Activated CD4-positive, alpha-beta T cell treated with anti-CD3 and anti-CD28 coated beads for 36 hours (primary cell): ENCODE measurements at places on chromosomes 3 and 15. TPM values are rescaled to one million over a fixed set of nuclear protein-coding genes. Genes with fewer than 3 reads are reported as not detected.
A peak's percentile ranks its signal among the peaks of the same experiment; 100 is the strongest.

Gene SLITRK3
- not detected for total RNA-seq

Gene PAK6
- 0.30 TPM for total RNA-seq

Gene GOLGA8S
- 0.11 TPM for total RNA-seq

Gene DHFR2
- 7.4 TPM for total RNA-seq

Gene CHRD
- 0.23 TPM for total RNA-seq

Gene OR5K2
- total RNA-seq: not detected

Gene CKMT1A
- total RNA-seq: 0.27 TPM

GRCh38 chr3:94305835-94306611, 243.2 kb downstream of the NSUN3 start:
- H3K4me1 ChIP-seq: no peaks in the 10 kb centered on the region
- H3K27me3 ChIP-seq: no peaks in the 10 kb centered on the region
- no peak overlapping the region for H3K27ac ChIP-seq
- no peak overlapping the region for H3K4me3 ChIP-seq
- H3K36me3 ChIP-seq: no peaks in the 10 kb centered on the region

DNA sequence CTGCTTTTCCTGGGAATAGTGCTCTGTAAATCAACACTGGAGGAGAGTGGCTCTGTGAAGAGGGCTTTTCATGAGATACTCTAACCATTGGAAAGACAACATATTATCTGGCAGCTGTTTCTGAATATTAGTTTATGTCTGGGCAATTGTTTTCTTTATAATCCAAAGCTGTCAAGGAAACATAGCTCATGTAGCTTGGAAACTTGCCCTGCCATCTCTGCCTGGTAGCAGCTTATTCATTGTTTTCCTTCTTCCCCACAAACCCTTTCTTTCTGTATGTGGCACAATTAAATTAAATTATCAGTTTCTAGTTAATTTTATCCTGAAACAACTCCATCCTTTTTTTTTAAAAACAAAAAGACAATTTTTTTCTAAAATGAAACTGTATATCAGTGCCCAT, 160.0 kb downstream of the EDEM1 start:
- peaks cover 11% of the 10 kb centered on the region for H3K27me3 ChIP-seq
- no peaks in the 10 kb centered on the region for H3K36me3 ChIP-seq
- no peak for DNase-seq
- no peak overlapping the region for H3K27ac ChIP-seq
- no peak overlapping the region for H3K4me3 ChIP-seq
- H3K4me1 ChIP-seq: no peaks in the 10 kb centered on the region

- no peak for DNase-seq
- H3K36me3 ChIP-seq: no peaks in the 10 kb centered on the region
- H3K4me1 ChIP-seq: no peaks in the 10 kb centered on the region
- H3K27me3 ChIP-seq: no peaks in the 10 kb centered on the region
Measured at GRCh38 chr15:42387603-42388002, 28.3 kb downstream of the CAPN3 start.

- H3K27me3 ChIP-seq: no peaks in the 10 kb centered on the region
- H3K27ac ChIP-seq: peak overlapping the region; percentile 20
- no peak overlapping the region for H3K4me3 ChIP-seq
Measured at GRCh38 chr15:51841406-51842040, 12.1 kb downstream of the TMOD3 start.

DNA sequence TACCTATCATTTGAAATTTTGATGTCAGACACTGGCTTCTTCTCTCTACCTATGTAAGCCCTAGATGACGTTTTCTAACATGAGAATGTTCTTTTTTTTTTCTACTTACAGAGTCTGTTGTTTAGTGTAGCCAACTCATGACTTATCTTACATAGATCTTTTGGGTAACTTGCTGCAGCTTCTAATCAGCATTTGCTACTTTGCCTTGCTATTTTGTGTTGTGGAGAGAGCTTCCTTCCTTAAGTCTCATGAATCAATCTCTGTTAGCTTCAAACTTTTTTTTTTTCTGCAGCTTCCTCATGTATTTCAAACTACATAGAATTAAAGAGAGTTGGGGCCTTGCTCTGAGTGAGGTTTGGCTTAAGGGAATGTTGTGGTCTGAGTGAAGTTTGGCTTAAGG, 568.7 kb upstream of the BCHE start:
- H3K4me1 ChIP-seq: no peaks in the 10 kb centered on the region
- no peak overlapping the region for H3K4me3 ChIP-seq
- H3K36me3 ChIP-seq: no peaks in the 10 kb centered on the region
- H3K27ac ChIP-seq: no peak overlapping the region
- no peaks in the 10 kb centered on the region for H3K27me3 ChIP-seq

DNA sequence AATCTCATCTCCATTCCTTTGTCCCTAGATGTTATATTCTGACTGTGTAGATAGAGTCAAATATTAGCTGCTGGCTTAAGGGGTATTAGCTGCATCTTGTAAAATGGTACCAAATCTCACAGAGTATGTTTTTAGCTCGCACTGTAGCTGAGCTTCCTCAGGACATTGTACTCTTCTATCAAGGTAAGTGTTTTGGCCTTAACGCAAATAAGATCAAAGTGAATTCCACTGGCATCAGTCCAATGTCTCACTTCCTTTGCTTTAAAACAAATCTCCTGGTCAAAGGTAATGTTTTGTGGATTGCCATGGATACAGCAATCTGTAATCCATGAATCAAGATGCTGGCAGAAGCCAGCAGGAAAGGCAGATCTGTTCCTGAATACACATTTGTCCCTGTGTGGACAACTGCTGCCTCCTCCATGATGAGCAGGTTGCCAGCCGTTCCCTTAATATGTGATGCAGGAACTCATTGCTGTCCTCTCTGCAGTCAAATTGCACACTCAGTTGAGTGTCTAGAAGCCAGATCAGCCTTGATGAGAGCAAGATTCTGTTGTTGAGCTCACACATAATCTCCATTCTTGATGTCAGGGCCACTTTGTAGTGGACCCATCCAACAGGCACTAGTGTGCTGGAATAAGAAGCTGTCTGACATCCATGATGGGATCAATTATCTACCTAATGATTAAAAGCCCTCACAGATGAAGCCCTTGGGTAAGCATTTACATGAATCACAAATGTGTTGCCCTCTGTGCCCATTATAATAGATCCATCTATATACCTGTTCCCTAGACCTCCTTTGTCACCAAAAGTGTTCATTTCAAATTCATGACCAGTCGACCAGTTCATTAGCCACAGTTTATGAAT, 96.6 kb upstream of the AGTR1 start:
- H3K27ac ChIP-seq: no peak overlapping the region
- no peaks in the 10 kb centered on the region for H3K4me1 ChIP-seq
- no peaks in the 10 kb centered on the region for H3K27me3 ChIP-seq
- H3K4me3 ChIP-seq: no peak overlapping the region
- no peaks in the 10 kb centered on the region for H3K36me3 ChIP-seq

DNA sequence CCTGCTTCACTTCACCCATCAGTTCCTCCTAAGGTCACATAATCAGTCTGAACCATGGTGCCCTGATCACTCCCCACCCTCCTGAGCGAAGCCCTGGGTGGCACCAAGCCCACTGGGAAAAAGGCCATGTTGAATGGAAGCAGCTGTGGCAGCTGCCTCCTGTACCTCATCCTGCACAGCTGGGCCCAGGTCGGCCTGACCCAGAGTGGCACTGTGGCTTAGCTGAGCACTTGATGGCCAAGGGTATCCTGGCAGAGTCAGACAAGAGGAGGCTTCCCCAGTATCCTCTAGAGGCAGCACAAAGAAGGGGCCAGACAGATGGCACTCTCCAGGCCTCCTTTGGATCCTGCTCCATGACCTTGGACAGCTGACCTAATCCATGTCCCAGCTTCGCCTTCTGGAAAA, 68.4 kb downstream of the TLE3 start:
- no peaks in the 10 kb centered on the region for H3K4me1 ChIP-seq
- no peak for DNase-seq
- no peaks in the 10 kb centered on the region for H3K36me3 ChIP-seq

GRCh38 chr3:11612515-11613188, 31.1 kb downstream of the VGLL4 start:
- no peak for DNase-seq
- H3K27me3 ChIP-seq: no peaks in the 10 kb centered on the region
- H3K4me3 ChIP-seq: no peak overlapping the region
- peaks cover 3% of the 10 kb centered on the region for H3K36me3 ChIP-seq

GRCh38 chr3:144127700-144128099, 156.1 kb downstream of the DIPK2A start:
- H3K36me3 ChIP-seq: no peaks in the 10 kb centered on the region
- H3K27ac ChIP-seq: no peak overlapping the region
- DNase-seq: no peak

DNA sequence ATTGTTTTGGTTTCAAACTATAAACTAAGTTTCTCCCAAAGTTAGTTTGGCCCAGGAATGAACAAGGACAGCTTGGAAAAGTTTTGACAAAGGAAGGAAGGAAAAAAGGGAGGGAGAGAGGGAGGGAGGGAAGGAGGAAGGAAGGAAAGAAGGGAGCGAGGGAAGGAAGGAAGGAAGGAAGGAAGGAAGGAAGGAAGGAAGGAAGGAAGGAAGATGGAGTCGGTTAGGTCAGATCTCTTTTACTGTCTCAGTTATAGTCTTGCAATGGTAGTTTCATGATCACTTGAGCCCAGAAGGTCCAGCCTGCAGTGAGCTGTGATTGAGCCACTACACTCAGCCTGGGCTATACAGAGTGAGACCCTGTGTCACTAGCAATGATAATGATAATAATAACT, 12.3 kb upstream of the UBXN7 start:
- no peak for DNase-seq
- H3K4me3 ChIP-seq: no peak overlapping the region
- H3K27ac ChIP-seq: no peak overlapping the region
- H3K4me1 ChIP-seq: peaks cover 21% of the 10 kb centered on the region
- H3K27me3 ChIP-seq: no peaks in the 10 kb centered on the region
- H3K36me3 ChIP-seq: no peaks in the 10 kb centered on the region

GRCh38 chr3:197381371-197381770, 83.0 kb upstream of the DLG1 start:
- H3K27ac ChIP-seq: no peak overlapping the region
- DNase-seq: no peak
- no peaks in the 10 kb centered on the region for H3K36me3 ChIP-seq
- no peak overlapping the region for H3K4me3 ChIP-seq

DNA sequence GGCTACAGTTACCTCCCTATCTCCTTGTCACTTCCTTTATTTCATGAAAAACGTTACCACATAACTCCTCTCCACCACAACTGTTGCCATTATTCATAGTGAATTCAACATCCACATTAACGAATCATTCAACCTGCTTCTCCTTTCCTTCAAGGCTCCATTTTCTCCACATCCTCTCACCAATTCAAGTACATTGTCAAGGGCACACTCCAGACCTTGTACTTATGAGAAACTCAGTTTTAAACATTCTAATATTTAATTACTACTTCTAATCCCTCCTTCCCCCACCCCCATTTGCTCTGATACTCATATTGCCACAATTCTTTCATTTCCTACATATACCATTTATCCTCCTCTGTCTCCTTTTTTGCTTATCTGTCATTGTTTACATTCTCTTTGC, 871.2 kb downstream of the TUSC7 start:
- peaks cover 2% of the 10 kb centered on the region for H3K27me3 ChIP-seq
- H3K36me3 ChIP-seq: no peaks in the 10 kb centered on the region
- no peak overlapping the region for H3K27ac ChIP-seq

DNA sequence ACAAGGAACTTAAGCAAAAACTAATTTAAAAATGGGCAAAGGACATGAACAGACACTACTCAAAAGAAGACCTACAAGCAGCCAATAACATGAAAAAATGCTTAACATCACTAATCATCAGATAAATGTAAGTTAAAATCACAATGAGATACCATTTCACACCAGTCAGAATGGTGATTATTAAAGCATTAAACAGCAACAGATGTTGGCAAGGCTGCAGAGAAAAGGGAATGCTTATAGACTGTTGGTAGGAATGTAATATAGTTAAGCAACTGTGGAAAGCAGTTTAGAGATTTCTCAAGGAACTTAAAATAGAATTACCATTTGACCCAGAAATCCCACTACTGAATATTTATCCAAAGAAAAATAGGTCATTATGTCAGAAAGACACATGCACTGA, 482.2 kb downstream of the SQOR start:
- H3K4me3 ChIP-seq: no peak overlapping the region
- no peaks in the 10 kb centered on the region for H3K27me3 ChIP-seq
- DNase-seq: no peak
- no peaks in the 10 kb centered on the region for H3K4me1 ChIP-seq

- H3K27ac ChIP-seq: no peak overlapping the region
- no peaks in the 10 kb centered on the region for H3K27me3 ChIP-seq
- no peak overlapping the region for H3K4me3 ChIP-seq
- H3K4me1 ChIP-seq: peaks cover 14% of the 10 kb centered on the region
- H3K36me3 ChIP-seq: no peaks in the 10 kb centered on the region
- DNase-seq: no peak
Measured at GRCh38 chr3:3113042-3113709, 3.0 kb upstream of the IL5RA start.

GRCh38 chr3:57154470-57155309, 10.5 kb downstream of the IL17RD start:
- peaks cover 23% of the 10 kb centered on the region for H3K27me3 ChIP-seq
- DNase-seq: no peak
- H3K36me3 ChIP-seq: no peaks in the 10 kb centered on the region
- no peak overlapping the region for H3K27ac ChIP-seq
- no peak overlapping the region for H3K4me3 ChIP-seq
- peaks cover 8% of the 10 kb centered on the region for H3K4me1 ChIP-seq

- H3K27ac ChIP-seq: no peak overlapping the region
- no peaks in the 10 kb centered on the region for H3K4me1 ChIP-seq
- H3K4me3 ChIP-seq: no peak overlapping the region
- H3K36me3 ChIP-seq: no peaks in the 10 kb centered on the region
- H3K27me3 ChIP-seq: no peaks in the 10 kb centered on the region
Measured at GRCh38 chr3:59341459-59341858, 291.6 kb upstream of the CFAP20DC start.

DNA sequence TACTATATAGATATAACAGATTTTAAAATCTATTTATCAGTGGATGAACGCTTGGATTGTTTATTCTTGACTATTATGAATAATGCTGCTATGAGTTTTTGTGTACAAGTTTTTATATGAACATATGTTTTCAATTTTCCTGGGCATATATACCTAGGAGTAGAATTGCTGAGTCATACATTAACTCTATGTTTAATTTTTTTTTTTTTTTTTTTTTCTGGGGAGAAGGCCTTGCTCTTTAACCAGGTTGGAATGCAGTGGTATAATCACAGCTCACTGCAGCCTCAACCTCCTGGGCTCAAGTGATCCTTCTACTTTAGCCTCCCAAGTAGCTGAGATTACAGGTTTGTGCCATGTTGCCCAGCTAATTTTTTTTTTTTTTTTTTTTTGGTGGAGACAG, 9.1 kb downstream of the CIDEC start:
- no peaks in the 10 kb centered on the region for H3K36me3 ChIP-seq
- no peaks in the 10 kb centered on the region for H3K4me1 ChIP-seq
- no peaks in the 10 kb centered on the region for H3K27me3 ChIP-seq
- no peak overlapping the region for H3K27ac ChIP-seq
- H3K4me3 ChIP-seq: no peak overlapping the region

GRCh38 chr15:100175406-100176114, 166.2 kb downstream of the ADAMTS17 start:
- no peak for DNase-seq
- H3K4me1 ChIP-seq: peaks cover 1% of the 10 kb centered on the region
- H3K4me3 ChIP-seq: no peak overlapping the region
- H3K27me3 ChIP-seq: no peaks in the 10 kb centered on the region
- no peak overlapping the region for H3K27ac ChIP-seq

DNA sequence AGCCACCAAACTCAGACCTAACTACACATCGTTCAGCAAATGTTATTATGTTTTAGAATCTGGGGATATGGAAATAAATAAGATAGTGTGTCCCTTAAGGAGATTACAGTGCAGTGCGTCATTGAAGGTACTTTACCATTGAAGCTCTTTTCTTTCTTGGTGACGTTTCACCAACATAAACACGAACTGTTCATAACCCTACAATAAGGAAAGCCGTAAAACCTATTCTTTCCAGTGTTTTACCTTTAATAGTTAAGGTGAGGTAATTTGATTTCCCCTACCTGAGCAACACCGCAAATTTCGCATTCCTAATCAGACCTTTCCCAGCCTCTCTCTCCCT, 826 bp downstream of the CCDC66 start:
- peak overlapping the region; percentile 93 for H3K4me3 ChIP-seq
- no peaks in the 10 kb centered on the region for H3K27me3 ChIP-seq
- peaks cover 16% of the 10 kb centered on the region for H3K36me3 ChIP-seq
- no peak for DNase-seq
- peak overlapping the region; percentile 99 for H3K27ac ChIP-seq
